Naive thymus-derived CD4-positive, alpha-beta T cell (primary cell): ENCODE measurements at places on chromosomes 7 and 10. TPM values are rescaled to one million over a fixed set of nuclear protein-coding genes. Genes with fewer than 3 reads are reported as not detected.

Gene GBX1
- not detected for total RNA-seq

Gene SEMA3D
- total RNA-seq, result not detected

Gene ITPRID1
- total RNA-seq, result not detected

Gene SYT15B
- total RNA-seq, result 0.24 TPM
